Activated naive CD4-positive, alpha-beta T cell treated with anti-CD3 and anti-CD28 coated beads, Interleukin-2, amount 10 ng/mL, durations not matched to agents 5 hours and 36 hours (primary cell): ENCODE measurements at places on chromosomes 7 and 10. TPM values are rescaled to one million over a fixed set of nuclear protein-coding genes. Genes with fewer than 3 reads are reported as not detected.

PRR15 gene
- not detected for total RNA-seq

ARHGEF35 gene
- total RNA-seq = 7.2 TPM

HYCC1 gene
- 70.8 TPM for total RNA-seq

PRKG1 gene
- not detected for total RNA-seq
